Left ventricle myocardium superior (tissue), 1 donor: ENCODE measurements at places on chromosomes 11 and 22.
A peak's percentile ranks its signal among the peaks of the same experiment; 100 is the strongest.

DNA sequence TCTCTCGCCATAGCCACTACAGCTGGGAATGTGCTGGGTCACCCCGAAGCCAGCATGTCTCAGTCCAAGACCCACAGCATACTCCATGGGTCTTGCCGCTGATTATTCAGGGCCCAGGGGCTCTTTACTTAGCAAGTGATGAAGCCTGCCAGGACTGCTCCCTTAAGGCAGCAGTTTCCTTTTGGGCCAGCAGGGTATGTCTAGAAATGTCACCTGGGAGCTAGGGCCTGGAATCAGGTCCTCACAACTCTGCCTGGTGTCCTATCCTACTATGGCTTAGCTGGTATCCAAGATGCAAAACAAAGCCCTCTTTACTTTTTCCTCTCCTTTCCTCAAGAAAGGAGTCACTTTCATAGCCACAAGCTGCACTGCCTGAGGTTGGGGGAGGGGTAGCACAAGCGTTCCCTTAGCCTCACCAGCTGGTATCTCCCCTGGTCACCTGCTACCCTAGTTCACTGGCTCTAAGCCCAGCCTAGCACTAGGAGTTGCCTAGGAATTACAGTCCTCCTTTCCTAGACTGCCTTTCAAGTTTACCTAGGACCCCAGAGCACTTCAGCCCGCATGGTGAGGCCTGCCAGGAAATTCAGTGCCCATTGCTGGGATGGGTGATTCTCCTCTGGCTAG is 22.6 kb upstream of the NCR3LG1 start:
- DNase-seq, result peak; percentile 35

DNA sequence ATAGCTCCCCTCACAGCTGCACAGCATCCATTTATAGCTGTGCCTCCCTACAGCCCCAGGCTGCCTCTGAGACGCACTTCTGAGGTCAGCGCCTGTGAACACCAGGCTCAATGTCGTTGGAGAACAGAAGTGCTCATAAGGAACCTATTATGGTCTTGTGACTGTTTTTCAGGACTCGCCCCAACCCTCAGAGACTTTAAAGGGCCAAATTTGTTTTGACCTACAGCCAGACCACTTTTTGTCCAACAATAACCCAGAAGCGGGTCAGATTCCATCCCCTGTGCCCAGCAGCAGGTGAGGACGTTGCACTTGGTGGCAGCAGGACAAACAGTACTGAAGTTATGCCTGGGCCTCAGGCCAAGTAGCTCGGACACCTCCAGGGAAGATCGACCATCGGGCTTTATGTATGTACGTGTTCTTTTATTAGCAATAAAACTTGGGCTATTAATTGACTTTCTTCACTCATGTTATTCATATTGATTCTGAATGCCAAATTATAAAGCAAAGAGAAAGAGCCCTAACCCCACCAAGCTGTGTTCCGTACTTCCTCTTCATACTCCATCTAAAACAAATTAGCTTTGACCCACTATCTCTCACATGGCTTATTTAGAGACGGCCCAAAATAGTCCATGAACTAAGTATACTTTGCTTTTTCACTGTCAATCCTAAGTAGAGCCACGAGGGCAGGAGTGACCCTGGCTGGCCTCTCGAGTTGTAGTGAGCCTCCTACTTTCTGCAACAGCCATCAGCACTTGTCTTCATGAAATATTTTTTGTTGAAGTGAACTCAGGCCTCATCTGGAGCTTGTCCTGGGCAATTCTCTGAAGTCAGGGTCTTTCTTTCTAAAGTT is 92.3 kb upstream of the PAX6 start:
- DNase-seq, result peak; percentile 68

GRCh38 chr11:131964698-131965483 is 594.5 kb downstream of the NTM start:
- DNase-seq, result no peak

DNA sequence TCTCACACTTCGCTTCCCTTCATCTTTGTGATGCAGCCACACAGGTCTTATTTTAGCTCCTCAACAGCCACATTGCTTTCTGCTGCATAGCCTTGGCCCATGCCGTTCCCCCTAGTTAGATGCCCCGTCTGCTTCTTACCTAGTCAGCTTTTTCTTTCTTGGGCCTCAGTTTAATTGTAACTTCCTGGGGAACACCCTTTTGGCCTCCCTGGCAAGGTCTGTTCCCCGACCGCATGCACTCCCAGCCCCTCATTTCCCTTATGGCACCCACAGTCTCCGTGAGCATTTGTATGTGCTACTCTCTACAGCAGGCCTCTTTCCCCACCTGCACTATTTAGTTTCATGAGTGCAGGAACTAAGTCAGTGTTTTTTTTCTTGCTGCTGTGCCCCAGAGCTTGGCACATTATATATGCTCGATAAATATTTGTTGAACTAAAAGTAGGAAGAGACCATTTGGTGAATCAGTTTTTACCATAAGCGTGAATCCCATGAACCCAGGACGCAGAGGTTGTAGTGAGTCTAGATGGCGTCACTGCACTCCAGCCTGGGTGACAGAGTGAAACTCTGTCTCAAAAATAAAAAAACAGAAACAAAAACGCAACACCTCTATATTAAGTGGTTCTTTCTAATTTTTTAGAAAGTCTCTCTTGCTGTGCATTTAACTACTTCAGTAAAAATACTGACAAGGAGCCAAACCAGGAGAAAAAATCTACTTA is 38.5 kb downstream of the TNRC6B start:
- DNase-seq, result no peak

- no peak for DNase-seq
Observed at GRCh38 chr11:36271794-36272407, 17.3 kb downstream of the COMMD9 start.
